ENCODE measurements at places on chromosomes 11 and 22. TPM values are rescaled to one million over a fixed set of nuclear protein-coding genes. Genes with fewer than 3 reads are reported as not detected.

The CARD18 gene
- not detected for total RNA-seq

The DDTL gene
- total RNA-seq, result not detected

The MISFA gene
- not detected for total RNA-seq

The LARGE1 gene
- 23.0 TPM for total RNA-seq

The TMEM25 gene
- 14.9 TPM for total RNA-seq
